ENCODE measurements at places on chromosomes 16 and 17.

- DNase-seq: no peak
Measured at GRCh38 chr17:12744298-12744697, 45.0 kb upstream of the ARHGAP44 start.

DNA sequence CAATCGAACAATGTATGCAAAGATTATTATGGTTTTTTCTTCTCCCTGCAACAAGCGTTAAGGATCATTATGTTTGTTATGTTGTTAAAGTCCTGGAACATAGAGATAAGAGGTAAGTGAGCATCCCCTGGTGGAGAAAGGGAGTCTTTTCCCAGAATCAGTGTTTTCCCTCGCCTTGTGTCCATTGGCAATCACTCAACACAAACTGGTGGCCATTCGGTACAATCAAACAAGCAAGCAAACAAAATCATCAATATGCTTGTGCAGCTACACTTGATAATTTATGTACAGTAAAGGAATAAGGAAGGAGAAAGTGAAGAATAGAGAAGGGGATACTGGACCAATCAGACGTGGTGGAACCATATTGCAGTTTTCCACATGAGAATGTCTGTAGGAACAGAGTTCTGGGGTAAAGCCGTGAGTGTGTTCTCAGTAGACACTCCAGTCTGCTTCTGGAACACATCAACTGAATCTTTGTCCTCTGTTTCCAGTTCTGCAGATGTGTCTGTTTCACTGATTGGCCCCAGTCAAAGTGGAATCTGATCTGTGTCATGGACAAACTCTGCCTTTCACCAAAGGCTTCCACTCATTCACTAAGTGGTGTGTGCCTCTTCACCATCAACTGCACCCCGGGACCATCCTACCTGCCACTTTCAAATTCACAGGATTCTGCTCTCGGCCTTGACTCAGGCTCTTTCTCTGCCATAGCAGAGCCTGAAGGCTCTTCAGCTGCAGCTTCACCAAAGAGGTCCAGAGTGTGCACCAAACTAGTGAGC lies 169.5 kb downstream of the AHSP start:
- peak; percentile 10 for DNase-seq

GRCh38 chr16:7998789-7999453 lies 591.4 kb downstream of the TMEM114 start:
- DNase-seq: no peak

GRCh38 chr17:81315129-81315884 lies 20.2 kb upstream of the SLC38A10 start:
- DNase-seq: no peak

GRCh38 chr17:50356418-50356817 lies 10.5 kb downstream of the XYLT2 start:
- DNase-seq: no peak

All from pulmonary artery endothelial cell (primary cell).